Myocyte (in vitro differentiated cells): ENCODE measurements at places on chromosomes 2 and 18. TPM values are rescaled to one million over a fixed set of nuclear protein-coding genes. Genes with fewer than 3 reads are reported as not detected.

The CYS1 gene
- total RNA-seq = 0.16 and 1.1 TPM in 2 replicates

The MLPH gene
- 47.0 and 51.0 TPM in 2 replicates for total RNA-seq

The IL18RAP gene
- not detected in 2 replicates for total RNA-seq

The EFHD1 gene
- 0.29 TPM in 1 of 2 replicates, not detected in the other for total RNA-seq

The IL1RL1 gene
- total RNA-seq = not detected in 2 replicates

The FAM136A gene
- total RNA-seq = 55.8 and 61.9 TPM in 2 replicates

The OTOS gene
- not detected in 2 replicates for total RNA-seq

The CRYGD gene
- total RNA-seq = not detected in 2 replicates

The UCN gene
- total RNA-seq = 2.4 and 6.6 TPM in 2 replicates

The ZNF512 gene
- total RNA-seq = 31.6 and 35.7 TPM in 2 replicates

The SLC4A3 gene
- total RNA-seq = 4.3 and 7.0 TPM in 2 replicates

The CD8A gene
- total RNA-seq = not detected in 2 replicates

The LIMS4 gene
- total RNA-seq = 22.6 and 29.9 TPM in 2 replicates

The NFU1 gene
- total RNA-seq = 33.1 and 34.7 TPM in 2 replicates

DNA sequence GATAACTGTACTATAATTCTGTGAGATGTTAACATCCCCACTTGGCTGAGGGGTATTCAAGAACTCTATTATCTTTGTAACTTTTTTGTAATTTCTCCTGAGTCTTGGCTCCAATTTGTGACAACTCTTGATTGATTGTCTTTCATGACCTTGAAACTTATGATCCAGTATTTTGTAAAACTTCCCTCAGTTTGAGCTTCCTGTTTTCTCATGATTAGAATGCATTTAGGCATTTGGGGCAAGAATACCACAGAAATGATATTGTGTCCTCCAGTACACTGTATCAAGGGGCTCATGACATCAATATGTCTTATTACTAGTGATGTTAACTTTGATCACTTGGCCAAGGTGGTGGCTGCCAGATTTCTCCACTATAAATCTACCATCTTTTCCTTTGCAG lies 37.4 kb downstream of the PNO1 start:
- DNase-seq = no peak

GRCh38 chr2:85194780-85195480 lies 61.7 kb downstream of the TCF7L1 start:
- DNase-seq = no peak

GRCh38 chr2:46369783-46370182 lies 72.6 kb downstream of the EPAS1 start:
- peak; percentile 26 for DNase-seq

DNA sequence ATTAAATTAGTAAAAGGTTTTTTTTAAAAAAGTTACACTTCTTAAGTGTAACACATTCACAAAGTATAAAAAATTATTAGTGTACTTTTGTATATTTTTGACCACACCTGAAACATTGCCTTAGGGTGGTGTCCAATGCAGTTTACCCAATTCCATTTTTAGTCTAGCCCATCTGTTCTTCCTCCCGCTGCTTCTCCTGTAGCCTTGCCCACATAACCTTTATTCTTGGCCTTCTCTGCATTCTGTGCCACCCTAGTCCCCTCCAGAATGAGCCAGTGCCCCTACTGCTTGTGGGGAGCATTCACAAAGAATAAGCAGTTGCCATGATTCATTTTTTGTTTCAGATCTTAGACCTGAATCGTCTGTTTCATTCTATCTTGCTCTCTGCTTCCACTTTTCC lies 78.4 kb upstream of the MYT1L start:
- no peak for DNase-seq

DNA sequence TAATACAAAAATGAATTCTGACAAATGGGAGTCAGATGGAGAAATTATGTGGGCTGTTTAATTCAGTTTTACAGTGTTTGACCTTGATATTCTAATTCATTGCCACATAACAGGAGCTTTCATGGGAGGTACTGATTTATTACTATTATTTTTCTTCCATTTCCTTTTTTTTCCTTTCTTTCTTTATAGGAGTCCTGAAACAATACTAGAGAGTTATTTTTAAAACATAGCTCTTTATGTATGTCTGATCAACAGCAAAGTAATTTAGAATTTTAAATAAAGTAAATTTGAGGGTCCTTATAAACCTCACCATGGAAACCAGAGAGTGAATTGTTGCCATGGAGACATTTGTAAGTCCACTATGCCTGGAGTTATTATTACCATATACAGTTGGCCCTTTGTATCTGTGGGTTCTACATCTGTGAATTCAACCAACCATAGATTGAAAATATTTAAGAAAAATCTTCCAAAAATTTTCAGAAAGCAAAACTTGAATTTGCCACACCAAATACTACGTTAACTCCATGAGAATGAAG lies 40.9 kb upstream of the PPP4R1 start:
- no peak for DNase-seq

DNA sequence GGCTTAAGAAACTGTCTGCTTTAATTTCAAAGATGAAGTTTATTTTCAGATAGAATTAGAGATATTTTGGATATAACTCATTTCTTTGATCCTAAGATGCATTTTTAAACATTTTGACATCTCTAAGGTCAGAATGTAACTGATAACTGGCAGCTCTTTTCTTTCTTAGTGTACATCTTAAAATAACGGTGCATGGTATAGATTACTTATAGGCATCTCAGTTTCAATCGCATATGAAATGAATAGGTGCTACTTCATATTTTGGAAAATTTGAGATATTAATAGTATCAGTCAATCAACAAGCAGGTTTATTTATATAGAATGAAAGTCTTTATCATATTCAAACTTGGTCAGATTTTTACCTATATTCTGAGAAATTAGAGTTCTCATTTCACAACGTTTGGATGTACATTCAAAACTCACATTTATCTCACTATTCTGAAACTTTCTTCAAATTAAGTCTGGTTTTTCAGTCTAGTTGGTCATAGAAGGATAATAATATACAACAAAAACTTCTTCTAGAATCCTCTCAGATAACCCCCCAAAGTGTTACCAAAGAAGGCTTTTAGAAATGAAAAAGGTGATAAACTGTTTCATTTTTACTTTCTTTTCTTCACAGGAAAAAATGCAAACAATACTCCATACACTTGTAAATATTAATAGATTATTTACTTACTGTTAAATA lies 122.8 kb upstream of the WDSUB1 start:
- DNase-seq = no peak

- DNase-seq = no peak
These were observed 136.4 kb downstream of the LRP2 start for GRCh38 chr2:169225906-169226305.

GRCh38 chr18:44824884-44825283 lies 144.2 kb downstream of the SETBP1 start:
- no peak for DNase-seq

- DNase-seq = no peak
These were observed 42.4 kb upstream of the PPM1B start for GRCh38 chr2:44126106-44126797.

DNA sequence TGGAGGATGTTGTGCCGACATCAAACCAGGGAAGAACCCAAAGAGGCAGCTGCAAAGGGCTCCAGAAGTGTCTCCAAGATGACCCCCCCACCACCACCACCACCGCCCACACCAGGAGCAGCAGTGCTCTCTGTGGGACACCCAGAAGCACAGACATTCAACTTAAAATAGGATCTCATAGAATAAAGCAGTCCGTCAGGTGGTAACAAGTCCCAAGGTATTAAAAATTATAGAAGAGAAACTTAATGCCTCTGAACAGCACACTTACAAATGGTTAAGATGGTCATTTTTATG lies 155.5 kb upstream of the ID2 start:
- DNase-seq = no peak

DNA sequence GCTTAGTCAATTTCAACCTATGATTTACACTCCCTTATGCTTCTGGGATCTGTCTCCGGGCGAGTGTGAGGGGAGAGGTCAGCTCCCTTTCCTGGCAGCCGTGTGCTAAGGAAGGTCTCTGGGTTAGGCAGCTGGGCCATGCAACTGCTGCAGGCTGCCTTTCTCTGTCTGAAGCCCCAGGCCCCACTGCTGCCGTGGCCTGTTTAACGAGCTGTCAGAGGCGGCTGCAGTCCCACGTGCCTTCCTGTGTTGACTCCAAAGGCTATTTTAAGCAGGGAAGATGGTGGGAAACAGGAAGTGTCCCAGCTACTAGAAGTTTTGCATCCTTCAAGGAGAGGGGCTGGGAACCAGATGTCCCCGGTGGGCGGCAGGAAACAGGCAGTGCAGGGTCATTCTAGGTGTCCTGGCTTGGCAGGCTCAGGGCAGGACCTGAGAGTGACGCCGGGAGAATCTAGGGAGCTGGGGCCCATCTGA lies 186.4 kb downstream of the TNS1 start:
- peak; percentile 76 for DNase-seq

- no peak for DNase-seq
These were observed 141.7 kb upstream of the COPS8 start for GRCh38 chr2:236943841-236944513.

DNA sequence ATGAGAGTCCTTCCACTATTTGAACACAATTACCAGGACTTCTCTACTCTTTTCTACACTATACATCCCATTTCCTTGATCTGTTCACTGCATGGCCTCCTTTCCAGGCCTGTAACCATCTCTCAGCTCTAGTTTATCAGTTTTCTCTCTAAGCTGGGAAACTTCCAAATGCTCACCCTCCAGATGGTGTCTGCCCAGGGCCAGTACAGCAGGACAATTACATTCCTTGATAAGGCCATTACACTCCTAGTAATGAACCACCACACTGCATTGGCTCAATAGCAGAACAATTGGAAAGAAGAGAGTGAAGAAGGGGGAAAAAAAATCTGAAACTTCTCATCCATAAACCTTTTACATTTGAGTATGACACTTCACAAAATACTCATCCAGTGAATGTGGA lies 359.1 kb downstream of the ALK start:
- peak; percentile 48 for DNase-seq

GRCh38 chr2:240387669-240388358 lies 47.6 kb upstream of the GPC1 start:
- peak; percentile 99 for DNase-seq

GRCh38 chr2:189581354-189582139 lies 961 bp upstream of the SLC40A1 start:
- DNase-seq = peak; percentile 34

- no peak for DNase-seq
These were observed 38.8 kb upstream of the DNER start for GRCh38 chr2:229752970-229753729.

GRCh38 chr2:112996635-112997034 lies 8.6 kb upstream of the IL36A start:
- DNase-seq = no peak

GRCh38 chr2:40844353-40845277 lies 392.7 kb upstream of the SLC8A1 start:
- no peak for DNase-seq

DNA sequence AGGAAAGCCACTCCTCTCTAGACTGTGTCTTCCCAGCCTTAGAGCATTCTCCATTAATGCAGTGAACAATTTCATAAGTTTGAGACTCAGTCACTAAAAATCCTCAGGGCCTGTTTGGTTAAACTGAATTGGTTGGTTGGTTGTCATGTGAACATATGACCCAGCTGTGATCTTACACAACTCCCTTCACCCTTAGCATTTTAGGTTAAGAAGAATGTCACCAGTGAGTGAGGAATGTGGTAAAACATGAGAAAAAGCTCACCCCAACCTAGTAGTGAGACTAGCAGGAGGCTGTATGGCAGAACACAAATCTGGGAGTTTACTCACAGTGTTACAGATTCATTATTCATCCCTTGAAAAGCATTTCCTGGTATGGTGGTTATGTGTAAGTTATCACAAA lies 32.4 kb downstream of the LHCGR start:
- DNase-seq = peak; percentile 4
